ENCODE measurements at places on chromosomes 11 and 22.

DNA sequence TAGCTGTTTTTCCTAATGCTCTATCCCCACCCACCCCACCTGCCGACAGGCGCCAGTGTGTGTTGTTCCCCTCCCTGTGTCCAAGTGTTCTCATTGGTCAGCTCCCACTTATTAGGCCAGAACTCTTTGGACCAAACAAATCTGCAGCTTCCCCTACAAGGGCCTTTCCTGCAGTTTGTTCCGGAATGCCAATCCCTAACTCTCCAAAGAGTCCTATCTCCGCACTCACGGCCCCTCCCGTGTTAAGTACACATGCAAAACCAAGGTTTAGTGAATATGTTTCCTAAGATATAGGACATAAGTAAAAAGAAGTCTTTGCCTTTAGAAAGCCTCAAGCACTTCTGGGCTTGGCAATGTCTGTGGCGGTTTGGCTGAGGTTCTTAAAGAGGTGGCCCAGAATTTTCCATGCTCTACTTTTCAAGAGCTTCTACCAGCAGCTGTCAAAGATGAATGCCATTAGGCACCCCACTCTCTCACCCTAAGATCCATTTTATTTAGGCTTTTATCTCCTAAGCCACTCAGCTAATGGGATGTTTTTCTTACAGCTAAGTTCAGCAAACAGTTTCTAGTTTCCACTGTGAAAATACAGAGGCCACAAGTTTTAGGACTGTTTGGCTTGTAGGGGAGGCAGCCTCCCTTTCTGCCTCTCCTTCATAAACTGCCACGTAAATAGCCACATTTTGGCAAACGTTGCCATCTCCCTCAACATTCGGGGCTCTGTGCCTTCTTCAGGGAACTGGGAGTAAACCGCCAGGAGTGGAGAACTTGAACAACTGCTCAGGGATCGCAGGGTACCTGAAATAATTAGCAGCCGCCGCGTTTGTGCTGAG, 1.6 kb downstream of the CD59 start:
- no peak for DNase-seq

GRCh38 chr11:20342347-20343141, 21.0 kb upstream of the HTATIP2 start:
- DNase-seq = no peak

GRCh38 chr11:22337596-22338485, at the start of gene SLC17A6:
TSS of gene SLC17A6 (plus strand) at chr11:22338381. CDS start at chr11:22338534, 153 bp downstream.
- DNase-seq = no peak

DNA sequence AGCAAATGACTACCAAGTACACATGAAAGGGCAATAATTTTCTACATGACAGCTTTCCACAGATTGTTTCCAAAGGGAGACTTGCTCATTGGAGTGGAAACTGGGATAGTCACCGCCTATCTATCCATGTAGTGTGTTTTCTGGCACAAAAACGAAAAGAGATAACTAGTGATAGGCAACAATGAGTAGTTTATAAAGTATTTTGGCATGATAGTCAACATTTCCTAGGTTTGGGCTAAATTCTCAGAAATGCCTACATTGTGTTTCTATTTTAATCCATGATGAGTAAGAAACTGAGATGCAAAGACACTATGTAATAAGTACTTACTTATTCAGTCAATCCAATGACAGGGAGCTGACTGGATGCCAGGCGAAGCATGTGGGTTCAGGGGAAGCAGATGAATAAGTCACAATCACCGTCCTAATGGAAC, 1129.1 kb downstream of the DLG2 start:
- DNase-seq = no peak

DNA sequence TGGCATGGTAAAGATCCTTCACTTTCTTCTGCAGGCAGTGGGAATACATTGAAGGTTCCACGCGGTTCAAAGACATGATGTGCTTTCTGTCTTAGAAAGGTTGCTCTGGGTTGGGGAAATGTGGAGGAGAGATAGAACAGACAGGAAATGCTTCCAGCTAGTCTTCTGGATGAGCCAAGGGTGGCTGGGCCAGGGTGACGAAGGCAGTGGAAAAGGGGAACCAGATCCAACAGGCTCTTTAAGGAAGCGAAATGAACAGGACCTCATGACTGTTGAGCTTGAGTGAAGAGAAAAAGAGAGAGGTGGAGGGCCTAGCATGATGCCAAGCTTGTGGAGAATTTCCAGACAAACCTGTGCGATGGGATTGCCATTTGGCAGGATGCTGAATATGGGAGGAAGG, 56.4 kb upstream of the LMO1 start:
- DNase-seq = no peak

GRCh38 chr22:39215426-39216142, 29.2 kb downstream of the PDGFB start:
- no peak for DNase-seq

DNA sequence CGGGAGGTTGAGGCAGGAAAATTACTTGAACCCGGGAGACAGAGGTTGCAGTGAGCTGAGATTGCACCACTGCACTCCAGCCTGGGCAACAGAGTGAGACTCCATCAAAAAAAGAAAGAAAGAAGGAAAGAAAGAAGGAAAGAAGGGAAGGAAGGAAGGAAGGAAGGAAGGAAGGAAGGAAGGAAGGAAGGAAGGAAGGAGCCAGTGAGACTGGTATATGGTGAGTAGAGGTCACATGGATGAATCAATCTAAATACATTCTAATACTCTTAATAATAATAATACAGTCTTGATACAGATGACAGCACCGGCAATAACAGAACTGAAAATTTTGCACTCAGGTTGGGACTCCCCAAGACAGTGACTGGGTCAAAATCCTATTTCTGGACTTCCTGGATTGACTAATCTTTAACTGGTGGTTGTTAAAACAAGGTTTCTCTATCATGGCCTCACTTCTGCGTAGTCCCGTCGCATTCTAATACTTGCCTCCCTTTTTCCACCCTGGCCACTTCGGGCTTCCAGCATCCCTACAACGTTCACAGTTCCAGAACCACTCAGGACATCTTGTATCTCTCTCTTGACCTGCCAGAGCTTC, 53.5 kb upstream of the EIF3M start:
- DNase-seq = no peak

DNA sequence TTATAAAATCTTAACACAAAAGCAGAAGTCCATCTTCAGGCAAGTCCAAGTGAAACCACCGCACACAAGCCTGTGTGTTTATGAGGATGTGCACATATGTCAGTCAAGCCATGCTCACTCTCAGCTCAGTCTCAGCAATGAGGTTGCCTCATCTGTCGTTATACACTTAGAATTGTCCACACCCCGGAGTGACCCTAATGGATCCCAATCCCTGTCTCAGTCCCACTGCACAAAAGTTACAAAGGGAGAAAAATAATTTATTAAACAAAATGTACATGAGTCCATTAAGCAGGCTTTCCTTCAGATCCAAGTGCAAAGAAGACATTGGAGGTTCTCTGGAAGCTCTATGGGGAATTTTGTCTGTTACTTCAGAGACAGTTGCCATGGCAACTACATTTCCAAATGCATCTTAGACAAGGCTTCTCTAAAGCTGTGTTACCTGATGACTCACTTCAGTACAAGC, 24.4 kb downstream of the OR8B12 start:
- no peak for DNase-seq
